ENCODE measurements at places on chromosomes 3 and 15.

GRCh38 chr3:189512039-189512438, 119.2 kb upstream of the TP63 start:
- DNase-seq: no peak

GRCh38 chr3:17027318-17027717, 142.6 kb downstream of the PLCL2 start:
- DNase-seq: no peak

DNA sequence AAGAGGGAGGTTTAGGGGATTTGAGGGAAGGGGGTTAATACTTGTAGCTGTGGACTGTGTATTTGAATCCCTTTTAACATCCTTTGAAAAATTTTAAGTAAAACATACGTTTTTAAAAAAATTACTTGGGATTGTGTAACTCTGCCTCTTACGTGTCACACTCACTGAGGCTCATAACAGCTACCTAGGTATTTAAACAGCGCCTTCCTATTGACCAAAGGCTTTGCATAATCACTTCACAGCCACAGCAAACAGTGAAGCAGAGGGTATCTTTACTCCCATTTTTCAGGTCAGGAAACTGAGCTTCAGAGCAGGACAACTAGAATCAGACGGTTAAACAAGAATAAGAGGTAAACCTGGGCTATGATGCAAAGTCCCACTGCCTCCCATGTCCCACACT, 95.9 kb downstream of the TLE3 start:
- DNase-seq: no peak

- DNase-seq: no peak
These were observed 65.5 kb upstream of the C3orf49 start for GRCh38 chr3:63753567-63753966.

- DNase-seq: no peak
These were observed 42.8 kb upstream of the SECISBP2L start for GRCh38 chr15:49088996-49089395.

DNA sequence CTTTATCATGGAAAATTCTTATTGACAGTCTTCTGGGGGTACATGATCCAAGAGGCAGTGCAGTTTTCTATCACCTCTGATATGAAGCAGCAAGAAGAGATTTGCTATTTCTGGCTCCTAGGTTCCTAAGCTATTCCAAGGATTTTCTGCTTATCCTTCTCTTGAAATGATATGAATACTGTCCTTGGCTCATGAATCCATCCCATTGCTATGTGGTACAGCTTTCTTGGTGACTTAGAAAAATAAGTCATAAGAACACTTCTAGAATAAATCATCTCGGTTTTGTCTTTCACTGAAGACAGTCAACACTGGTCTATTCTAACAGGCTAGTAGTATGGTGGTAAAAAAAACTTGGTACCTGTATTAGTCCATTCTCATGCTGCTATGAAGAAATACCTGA, 333.6 kb upstream of the RASGRP1 start:
- DNase-seq: no peak

All from NCI-H2029 (cell line).